ENCODE measurements at places on chromosomes 6 and 20.

GRCh38 chr6:129859524-129859923, 1.6 kb downstream of the TMEM244 start:
- DNase-seq: no peak

- no peak for DNase-seq
Measured at GRCh38 chr6:101760843-101761621, 367.5 kb downstream of the GRIK2 start.

GRCh38 chr6:110364364-110365105, 6.4 kb upstream of the METTL24 start:
- no peak for DNase-seq

DNA sequence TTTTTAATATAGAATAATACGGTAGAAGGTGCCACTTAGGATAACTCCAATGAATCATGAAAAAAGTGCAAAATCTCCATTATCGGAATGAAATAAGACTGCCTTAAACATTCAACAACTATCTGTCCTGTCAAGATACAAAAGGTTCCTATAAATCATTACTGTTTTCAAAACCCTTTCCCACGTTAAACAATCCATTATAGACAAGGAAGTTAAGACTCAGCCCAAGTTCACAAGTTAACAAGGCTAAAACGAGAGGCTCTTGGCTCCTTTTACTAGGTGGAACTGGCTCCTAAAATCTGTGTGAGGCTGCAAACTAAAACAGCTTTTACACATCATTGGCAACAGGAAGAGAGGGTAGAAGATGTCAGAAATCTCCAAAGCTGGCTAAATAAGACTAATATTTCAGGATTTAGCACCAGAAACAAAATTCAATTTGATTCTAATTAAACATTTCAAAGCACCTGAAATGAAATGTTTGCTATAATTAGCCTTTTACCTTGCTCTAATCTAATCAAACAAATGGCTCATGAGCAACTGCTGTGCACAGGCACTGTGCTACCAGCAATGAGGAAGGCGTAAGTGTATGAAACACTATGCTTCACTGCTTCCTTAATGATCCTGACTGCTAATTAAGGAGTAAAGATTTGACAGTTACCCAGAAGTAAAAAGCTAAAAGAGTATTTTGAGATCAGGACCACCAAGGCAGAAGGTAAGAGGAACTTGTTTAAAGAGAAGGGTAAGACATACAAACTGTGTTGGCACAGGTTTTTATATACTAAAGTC, 109.7 kb downstream of the DST start:
- DNase-seq: no peak

- DNase-seq: no peak
Measured at GRCh38 chr6:49202924-49203536, 260.0 kb downstream of the MMUT start.

DNA sequence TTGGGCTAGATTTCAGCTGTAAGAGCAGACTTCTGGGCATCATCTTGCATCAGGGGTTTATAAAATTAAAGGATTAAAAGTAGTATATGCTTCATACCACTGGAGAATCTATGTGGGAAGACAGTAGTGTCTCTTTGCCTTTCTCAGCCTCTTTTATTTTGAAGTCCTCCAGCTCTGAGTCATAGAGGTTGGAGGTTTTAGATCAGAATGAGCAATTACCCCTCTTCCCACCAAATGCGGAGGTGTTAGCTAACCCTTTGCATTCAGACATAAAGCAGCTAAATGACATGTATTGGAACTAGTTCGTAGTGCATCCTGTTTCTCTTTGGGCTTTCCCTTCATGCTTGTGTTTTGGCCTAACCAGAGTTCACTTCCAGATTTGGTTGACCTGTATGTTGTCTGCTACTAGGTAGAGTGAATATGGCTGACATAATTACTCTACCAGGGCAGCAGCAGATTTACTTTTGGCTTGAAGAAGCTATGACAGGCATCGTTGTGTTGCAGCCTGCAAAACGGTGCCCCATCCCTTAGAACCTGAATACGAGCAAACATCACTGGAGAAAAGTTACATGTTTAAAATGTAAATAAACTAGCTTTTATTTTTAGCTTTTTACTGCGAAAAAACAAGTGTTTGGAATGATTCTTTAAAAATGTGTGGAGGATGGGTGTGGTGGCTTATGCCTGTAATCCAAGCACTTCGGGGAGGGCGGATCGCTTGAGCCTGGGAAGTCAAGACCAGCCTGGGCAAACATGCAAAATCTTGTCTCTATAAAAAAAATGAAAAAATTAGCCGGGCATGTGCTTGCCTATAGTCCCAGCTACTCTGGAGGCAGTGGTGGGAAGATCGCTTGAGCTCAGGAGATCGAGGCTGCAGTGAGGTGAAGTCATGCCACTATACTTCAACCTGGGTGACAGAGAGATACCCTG, 82.2 kb downstream of the MYO6 start:
- DNase-seq: no peak

GRCh38 chr20:40962733-40963504, 65.7 kb upstream of the TOP1 start:
- DNase-seq: peak; percentile 56

DNA sequence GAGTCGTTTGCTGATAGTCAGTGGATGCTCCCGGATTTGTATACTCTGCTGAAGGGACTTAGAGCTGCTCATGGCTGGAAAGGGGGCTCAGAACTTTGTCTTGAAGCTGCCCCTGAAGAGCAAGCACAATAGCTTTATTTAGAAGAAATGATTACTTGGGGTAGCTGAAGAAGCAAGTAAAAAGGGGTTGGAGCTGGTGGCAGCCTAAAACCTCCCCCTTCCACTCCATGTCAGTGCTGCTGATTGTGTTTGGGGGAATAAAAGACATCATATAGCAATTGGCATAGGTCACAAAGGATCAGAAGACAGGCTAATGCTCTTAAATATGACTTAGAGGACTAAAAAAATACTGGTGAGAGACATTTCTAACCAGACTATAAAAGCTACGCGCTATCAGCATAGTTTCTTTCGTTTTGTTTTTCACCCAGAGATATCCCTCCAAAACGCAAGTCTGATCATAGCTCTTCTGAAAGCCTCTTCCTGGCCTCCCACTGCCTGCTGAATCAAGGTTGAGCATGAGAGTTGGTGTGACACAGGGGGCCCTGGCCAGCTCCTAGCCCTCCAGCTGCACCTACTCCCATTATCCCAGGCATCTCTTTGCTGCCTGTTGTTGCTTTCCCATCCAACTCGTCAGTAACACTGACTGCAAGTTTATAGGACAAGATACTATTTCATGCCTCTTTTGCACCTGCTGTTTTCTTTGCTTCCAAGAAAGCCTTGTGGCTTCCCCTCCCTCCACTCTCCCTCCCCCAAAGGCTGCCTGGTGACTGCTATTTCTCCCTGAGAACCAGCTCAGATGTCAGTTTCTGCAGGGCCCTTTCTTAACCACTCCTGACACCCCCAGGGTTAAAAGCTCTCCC, 33.9 kb upstream of the SGK1 start:
- peak; percentile 3 for DNase-seq

- no peak for DNase-seq
Measured at GRCh38 chr6:111780393-111780792, 92.9 kb downstream of the FYN start.

GRCh38 chr20:16974080-16974854, 226.1 kb downstream of the OTOR start:
- no peak for DNase-seq

- peak; percentile 44 for DNase-seq
Measured at GRCh38 chr6:146700078-146700686, 101.4 kb downstream of the ADGB start.

DNA sequence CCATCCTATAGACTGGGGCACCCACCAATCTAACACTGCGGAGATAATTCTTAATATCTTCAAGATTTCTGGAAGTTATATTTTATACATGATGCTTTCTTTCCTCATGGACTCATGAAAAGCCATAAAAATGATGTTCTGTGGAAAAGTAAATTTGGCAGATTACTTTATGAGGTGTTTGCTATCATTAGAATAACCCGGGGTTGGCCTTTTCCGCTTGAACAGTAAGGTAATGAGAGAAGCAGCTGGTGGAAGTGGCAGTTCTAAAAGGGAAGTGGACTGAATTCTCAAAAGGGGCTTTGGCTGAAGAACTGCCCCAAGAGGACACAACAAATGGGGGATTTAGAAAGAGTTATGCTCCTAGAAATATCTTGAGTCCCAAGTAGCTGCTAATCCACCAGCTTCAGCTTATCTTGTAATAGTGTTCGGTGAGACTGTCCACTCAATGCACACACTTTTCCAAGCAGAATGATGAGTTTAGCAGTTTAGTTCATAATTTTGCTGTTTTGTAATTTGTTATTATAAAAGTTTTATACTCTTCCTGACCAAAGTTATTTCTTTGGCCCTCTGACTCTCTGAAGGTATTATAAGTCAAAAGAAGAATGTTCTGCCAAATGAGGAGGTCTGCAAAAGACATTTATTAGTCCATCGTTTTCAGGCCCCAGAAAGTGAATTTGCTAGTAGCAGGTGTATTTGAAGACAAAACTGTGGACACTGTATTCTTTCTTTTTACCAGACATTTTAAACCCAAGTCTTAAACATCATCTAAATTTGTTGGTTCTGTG, 2.9 kb downstream of the ISM1 start:
- DNase-seq: no peak
